ENCODE measurements at places on chromosomes 12 and 14.

- DNase-seq = no peak
Observed at GRCh38 chr14:65169351-65169750, 67.0 kb upstream of the MAX start.

DNA sequence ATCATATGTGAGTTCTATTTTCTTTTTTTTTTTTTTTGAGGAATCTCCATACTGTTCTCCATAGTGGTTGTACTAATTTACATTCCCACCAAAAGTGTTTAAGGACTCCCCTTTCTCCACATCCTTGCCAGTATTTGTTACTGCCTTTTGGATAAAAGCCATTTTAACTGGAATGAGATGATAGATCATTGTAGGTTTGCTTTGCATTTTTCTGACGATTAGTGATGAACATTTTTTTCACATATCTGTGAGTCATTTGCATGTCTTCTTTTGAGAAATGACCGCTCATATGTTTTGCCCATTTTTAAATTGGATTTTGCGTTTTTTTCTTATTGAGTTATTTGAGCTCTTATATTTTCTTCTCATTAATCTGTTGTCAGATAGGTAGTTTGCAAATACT is 394.8 kb downstream of the LRFN5 start:
- DNase-seq = no peak

GRCh38 chr12:62256408-62257096 is 3.7 kb upstream of the USP15 start:
- no peak for DNase-seq

- no peak for DNase-seq
Observed at GRCh38 chr14:101503431-101504095, 57.7 kb upstream of the DIO3 start.

DNA sequence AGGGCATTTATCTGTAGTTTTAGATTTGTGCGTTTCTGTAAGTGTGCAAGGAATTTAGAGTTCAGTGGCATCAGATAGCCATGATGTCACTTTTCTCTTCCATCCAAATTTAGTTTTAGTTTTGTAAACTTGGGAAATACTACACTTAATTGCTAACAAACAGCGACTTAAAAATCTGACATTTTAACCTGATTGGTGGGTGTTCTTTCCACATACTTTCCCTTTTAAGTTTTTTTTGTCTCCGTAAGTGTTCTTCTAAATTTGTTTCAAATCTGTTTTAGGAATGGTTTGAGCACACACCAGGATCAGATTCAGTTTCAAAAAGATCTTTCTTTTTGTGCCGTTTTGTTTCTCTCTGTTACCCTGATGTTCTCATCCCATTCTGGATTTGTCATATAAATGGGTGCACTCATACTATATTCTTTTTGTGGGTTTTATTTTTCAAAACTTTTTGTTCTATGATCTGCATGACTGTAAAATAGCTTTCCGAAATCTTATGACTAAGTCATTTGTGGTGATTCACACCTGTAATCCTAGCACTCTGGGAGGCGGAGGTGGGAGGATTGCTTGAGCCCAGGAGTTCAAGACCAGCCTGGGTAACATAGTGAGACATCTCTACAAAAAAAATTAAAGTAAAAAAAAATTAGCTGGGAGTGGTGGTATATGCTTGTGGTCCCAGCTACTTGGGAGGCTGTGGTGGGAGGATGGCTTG is 58.9 kb downstream of the FBXO34 start:
- no peak for DNase-seq

DNA sequence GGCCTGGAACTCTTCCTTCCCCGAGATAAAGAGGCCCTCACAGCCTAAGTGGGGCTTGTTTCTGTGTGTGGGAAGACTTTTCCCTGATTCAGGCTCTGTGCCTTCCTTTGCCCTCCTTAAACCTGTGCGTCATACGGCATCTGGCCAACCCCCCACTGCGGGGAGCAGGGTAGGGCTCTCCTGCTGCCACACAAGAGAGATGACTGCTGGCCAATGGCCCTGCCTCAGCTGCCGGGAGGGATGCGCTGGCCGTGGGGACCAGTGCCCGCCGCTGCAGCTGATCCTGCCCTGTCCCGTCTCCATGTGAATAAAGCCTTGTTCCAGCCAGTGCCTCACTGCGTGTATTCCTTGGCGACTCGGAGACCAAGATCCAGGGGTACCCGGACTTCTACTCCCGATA is 42.5 kb upstream of the BEGAIN start:
- DNase-seq = no peak

GRCh38 chr12:2288471-2288870 is 235.7 kb downstream of the CACNA1C start:
- DNase-seq = no peak

DNA sequence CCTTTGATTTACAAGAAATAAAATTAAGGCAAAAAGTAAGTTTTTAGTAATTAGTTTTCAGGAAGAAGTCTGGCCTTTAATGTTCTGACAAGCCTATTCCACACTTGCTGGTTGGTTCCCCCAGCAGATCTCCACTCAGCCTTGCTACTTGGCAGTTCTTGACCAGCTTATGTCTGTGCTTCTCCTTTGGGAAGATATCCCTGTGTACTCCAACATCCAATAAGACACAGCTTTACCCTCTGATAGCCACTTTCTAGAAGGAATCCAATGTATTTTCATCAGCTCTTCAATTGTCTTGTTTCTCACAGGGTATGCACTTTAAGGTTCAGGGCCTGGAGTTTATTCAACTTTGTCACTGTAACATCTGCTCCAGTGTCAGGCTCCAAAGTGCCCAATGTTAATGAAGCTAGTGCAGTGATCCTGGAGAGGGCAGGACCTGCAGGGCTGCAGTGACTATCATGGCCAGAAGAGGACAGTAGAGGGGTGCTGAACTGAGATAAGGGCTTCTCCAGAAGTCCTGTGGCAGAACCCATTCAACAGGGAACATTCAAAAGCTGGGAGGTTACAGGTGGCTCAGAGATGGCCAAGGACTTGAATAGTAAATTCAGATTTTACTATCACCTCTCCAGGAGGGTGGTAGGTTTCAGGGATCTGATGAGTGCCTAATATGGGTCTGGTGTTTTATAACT is 22.9 kb downstream of the JKAMP start:
- peak; percentile 50 for DNase-seq

DNA sequence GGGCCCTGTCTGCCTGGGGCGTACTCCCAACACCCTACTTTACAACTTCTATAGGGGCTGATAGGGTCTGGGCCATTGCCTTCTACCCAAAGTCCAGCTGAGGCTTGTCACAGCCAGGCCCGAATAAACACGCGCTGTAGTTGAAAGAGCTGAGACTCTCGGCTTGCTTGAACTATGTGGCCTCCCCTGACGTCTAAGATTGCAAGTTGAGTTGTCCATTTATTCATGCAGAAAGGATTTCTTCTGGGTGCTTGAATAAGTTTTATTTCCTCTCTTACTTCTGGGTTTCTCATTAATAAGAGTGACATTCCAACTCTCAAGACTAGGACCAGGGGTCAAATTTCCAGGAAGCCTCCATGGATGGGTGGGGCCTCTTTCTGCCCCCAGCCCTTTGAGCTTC is 74.4 kb upstream of the VRK1 start:
- DNase-seq = no peak

GRCh38 chr14:55950135-55950534 is 168.1 kb upstream of the PELI2 start:
- DNase-seq = no peak

DNA sequence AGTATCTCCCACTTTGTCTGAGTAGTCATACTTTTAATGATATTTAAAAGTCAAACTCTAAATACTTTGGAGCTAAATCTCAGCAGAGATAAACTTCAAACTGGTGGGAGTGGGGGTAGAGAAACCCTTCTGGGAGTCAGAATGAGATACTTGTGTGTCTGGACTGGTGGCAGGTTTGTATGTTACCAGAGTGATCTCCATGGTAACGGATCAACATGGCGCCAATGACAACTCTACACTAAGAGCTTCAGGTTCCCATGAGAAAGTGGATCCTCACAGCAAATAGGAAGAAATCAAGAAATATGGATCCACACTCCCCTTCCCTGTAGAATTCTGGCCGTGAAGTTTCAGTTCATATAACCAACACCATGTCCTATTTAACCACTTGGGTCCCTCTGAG is 121.9 kb downstream of the ETV6 start:
- DNase-seq = no peak

DNA sequence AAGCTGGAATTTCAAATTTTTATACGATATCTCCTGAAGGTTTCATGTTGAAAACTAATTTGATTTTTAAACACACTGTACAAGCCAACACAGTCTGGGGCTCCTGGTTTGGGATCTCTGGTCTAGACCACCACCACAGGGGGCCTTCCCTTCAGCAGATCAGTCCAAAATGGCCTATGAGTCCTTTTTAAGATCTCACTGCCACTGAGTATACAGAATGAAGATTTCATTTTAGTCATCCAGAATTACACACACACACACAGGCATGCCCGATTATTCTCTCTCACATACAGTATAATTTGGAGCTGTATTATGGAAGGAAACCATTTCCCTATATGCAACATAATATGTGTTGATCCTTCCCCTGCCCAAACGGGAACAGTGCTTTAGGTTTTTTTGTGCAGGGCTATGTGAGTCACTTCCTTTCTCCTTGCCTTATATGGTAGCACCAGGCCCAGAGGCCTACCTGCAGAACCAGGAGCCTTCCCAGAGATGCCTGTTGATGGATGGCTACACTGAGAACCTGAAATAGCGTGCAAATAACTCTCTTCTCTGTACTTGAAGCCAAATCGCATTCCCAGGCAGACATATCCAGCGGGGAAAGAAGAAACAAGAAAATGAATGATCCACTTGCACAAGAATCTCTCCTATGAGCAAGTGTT is 28.1 kb upstream of the WNK1 start:
- DNase-seq = no peak

GRCh38 chr12:22059976-22060647 is 14.1 kb downstream of the CMAS start:
- DNase-seq = no peak

GRCh38 chr14:67251573-67252226 is 10.5 kb downstream of the PALS1 start:
- no peak for DNase-seq

GRCh38 chr12:5428332-5429221 is 3.3 kb upstream of the NTF3 start:
- DNase-seq = no peak

- DNase-seq = no peak
Observed at GRCh38 chr14:96783043-96783914, 13.9 kb upstream of the VRK1 start.

GRCh38 chr14:104871656-104872468 is 6.8 kb downstream of the CEP170B start:
- DNase-seq = no peak

DNA sequence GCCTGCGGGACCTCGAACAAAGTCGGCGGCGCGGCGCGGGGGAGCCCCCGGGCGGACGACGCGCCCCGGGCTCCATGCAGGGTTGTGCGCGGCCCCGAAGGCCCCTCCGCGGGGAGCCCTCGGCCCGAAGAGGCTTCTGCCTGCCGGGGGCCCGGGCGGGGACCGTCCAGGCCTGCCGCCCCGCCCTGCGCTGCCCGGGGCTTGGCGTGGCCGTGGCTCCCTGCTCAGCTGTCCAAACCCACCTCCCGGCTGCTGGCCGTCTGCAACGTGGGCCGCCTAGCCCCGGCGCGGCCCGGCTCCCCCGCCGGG is 670 bp downstream of the DYRK2 start:
- no peak for DNase-seq

- DNase-seq = no peak
Observed at GRCh38 chr12:82593143-82593542, 93.6 kb upstream of the TMTC2 start.

- DNase-seq = no peak
Observed at GRCh38 chr12:52458861-52459260, 6.9 kb upstream of the KRT6B start.

DNA sequence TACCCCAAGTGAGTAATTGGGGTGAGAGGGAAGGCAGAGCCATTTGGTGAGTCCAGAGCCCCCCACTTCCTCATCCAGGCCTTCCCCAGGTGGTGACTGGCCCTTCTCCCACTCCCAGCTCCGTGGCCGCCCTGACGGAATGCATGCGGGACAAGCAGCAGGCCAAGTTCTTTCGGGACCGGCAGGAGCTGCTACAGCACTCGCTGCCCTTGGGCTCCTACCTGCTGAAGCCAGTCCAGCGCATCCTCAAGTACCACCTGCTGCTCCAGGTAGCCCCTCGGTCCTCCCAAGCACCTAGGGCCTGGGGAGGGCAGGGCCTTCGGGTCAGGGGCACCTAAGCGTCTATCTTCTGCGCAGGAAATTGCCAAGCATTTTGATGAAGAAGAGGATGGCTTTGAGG is 26.5 kb downstream of the PLEKHG3 start:
- DNase-seq = no peak

DNA sequence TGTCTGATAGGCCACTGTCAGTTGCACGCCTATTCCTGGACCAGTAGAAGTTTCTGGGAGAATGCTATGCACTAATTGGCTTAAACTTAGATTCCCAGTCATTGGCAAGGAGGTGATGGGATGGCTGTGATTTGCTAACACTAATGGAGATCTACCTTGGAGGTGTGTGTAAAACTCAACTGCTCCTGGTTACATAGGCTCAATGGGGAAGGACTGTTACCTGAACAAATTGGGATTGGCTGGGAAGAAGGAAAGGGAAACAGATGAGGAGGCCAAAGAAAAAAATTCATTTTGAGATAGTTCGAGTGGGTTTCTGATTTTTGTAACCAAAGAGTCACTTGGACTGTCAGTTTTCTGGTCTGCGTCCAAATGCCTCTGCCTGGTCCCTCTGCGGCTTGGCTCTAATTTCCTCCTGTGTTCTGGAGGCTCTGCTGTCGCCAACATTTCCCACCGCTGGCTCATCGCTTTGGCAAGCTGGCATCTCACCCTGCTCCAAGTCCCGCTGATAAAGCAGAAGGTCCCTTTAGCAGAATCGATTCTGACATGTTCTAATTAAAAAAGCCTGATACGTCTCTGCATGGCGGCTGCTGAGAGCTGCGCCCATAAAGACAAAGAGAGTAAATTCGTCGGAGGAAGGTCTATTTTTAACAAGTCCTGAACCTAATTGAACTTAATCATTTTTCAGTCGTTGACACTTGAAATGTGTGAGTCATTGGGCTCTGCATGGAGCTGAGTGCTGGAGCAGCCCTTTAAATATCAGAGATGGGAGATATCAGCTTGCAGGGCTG is 2.0 kb upstream of the CCDC63 start:
- DNase-seq = no peak

DNA sequence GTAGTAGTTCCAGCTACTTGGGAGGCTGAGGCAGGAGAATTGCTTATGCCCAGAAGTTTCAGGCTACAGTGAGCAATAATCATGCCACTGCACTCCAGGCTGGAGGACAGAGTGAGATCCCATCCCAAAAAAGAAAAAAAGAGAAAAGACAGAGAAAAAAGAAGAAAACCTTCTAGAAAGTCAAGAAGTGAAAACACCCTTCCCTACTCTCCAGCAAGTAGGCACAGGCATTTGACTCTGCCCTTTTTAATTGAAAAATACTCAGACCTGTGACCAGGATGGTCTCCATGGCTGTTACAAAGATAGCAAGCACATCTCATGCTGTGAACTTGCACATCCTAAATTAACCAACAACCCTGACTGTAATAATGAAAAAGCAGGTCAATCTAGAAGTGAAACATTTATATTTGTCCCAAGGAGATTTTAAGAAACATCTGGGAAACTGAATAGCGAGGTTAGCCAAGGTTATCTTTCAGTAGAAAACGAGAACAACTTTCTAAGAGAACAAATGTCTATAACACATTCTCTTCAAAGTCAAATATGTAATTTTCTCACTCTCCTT is 2.0 kb downstream of the TMTC1 start:
- DNase-seq = no peak

Data from LNCaP clone FGC (cell line).